Jurkat, Clone E6-1 (cell line): ENCODE measurements at places on chromosomes 3 and 15.

GRCh38 chr3:68743521-68743920 lies 188.8 kb downstream of the TAFA4 start:
- DNase-seq = peak; percentile 1

DNA sequence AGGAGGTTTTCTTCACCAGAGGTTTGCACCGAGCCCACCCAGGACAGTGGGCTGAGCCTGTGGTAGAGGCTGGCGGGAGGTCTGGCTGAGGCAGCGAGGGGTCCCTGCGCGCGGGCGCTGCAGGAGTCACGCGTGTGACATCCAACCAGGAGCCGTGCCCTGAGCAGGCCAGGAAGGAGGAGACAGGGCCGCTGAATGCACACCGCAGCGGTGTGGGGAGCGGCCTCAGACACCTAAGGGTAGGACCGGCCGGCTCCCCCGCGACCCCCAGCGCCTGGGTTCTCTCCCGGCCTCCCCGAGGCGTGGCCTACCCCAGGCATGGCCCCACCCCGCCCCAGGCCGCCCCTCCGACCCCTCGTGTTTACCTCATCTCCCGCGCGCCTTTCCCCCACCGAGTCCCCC lies 412 bp downstream of the SLC41A3 start:
- DNase-seq = no peak

DNA sequence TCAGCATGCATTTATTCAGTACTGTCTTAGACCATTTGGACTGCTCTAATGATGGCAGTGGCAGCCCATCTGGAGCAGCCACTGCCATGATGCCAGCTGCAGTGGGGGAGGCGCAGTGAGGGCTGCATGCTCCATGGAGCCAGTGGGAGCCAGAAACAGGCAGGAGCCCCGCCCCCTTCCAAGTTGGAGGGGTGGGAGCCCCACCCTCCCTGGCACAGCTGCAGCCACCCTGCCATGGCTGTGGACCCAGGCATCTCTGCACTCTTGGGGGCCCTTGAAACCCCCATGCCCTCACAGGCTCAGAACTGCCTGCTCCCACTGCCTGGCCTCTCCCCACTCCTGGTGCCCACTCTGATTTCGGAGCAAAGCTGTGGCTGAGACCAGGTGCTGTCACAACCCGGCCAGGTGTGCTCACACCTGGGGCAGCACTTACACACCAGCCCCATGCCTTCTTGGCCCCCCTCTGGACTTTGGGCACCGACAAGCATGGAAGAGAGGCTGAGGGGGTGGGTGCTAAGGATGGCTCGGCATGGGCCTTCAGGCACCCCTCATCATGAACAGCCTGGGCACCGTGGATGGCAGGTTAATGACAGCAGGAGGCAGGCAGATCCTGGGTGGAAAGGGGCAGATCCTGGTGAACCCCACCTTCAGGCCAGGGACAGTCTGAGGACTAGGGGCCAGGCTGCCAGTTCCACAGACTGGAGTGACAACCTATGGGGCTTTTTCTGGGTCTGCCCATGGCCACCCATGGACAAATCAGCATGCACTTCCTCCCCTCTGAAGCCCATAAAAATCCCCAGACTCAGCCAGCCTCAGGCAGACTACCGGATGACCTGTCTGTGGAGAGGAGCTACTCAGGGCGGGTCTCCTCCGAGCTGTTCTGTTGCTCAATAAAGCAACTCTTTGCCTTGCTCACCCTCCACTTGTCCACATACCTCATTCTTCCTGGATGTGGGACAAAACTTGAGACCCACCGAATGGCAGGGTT lies 18.3 kb downstream of the TBC1D21 start:
- DNase-seq = no peak

- no peak for DNase-seq
Measured at GRCh38 chr3:153614140-153614539, 452.1 kb downstream of the RAP2B start.

DNA sequence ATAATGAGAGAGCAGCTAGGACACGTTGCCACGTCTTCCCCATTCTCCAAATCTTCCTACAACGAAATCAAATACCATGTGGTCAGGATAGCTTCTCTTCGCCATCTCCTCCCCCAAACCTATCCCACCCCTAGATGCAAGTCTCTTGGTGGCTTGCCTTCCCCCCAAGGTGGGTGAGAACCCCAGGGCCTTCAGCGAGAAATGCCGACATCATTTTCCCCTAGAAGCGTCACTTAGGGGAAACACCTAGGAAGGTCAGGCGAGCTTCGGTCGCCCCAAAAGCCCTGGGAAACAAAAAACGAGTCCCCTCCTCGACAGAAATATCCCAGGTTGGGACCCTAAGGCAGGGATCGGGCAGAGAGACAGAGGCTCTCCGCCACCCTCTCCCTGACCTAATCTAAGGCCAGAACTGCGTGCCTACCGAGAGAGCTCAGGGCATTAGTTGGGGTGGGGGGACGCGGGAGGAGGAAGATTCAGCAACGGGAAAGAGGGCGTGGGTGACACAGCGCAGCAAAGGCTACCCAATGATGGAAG lies 502 bp downstream of the DPH3 start:
- no peak for DNase-seq

- no peak for DNase-seq
Measured at GRCh38 chr3:23835802-23836201, 30.0 kb downstream of the UBE2E1 start.

- DNase-seq = no peak
Measured at GRCh38 chr3:135792858-135793475, 172.6 kb upstream of the PPP2R3A start.

DNA sequence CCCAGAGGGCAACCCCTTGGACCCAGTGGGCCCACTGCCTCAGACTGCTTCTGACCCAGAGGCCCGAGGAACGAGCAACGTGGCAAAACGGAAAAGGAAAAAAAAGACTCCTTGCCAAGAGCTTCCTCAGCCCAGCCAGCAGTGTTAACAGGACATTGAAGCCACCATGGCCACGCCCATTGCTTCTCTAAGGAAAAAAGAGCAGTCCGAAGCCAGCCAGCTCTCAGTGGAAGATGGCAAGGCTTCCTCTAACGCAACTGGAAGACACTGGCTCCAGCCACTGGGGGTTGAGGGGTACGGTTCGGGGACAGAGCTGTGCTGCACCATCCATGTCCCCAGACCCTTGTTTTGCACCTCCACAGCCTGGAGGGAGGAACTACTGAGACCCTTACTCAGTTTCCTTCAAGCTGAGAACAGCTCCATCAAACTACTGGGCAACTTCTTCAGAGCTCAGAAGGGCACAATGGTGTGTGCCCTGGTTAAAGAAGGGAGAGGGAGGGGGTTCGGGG lies 10.7 kb downstream of the BMF start:
- DNase-seq = no peak

GRCh38 chr3:22951910-22952309 lies 251.2 kb upstream of the UBE2E2 start:
- DNase-seq = no peak
